SHP77 treated with DMSO at 0.1 percent for 48 hours (cell line): ENCODE measurements at places on chromosomes 7 and 10.
A peak's percentile ranks its signal among the peaks of the same experiment; 100 is the strongest.

GRCh38 chr7:157513682-157514081 lies 176.9 kb downstream of the DNAJB6 start:
- no peak for DNase-seq

DNA sequence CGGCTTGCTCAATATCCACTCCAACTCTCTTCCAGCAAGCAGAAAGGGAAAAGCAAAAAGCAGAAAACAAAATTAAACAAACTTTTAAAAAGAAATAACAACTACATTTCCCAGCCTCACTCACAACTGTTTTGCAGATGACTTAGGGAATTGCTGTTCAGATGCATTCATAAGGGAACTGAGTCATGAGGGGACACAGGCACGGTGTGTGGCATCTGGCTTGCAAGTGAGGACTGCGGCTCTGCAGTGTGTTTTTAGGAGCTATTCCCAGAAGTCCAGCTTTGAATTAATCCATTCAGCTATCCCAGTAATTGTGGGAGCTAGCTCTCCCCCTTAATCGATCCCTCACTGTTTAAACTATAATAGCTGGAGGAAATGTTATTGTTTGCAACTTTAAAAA lies 30.3 kb downstream of the PTN start:
- DNase-seq: no peak

DNA sequence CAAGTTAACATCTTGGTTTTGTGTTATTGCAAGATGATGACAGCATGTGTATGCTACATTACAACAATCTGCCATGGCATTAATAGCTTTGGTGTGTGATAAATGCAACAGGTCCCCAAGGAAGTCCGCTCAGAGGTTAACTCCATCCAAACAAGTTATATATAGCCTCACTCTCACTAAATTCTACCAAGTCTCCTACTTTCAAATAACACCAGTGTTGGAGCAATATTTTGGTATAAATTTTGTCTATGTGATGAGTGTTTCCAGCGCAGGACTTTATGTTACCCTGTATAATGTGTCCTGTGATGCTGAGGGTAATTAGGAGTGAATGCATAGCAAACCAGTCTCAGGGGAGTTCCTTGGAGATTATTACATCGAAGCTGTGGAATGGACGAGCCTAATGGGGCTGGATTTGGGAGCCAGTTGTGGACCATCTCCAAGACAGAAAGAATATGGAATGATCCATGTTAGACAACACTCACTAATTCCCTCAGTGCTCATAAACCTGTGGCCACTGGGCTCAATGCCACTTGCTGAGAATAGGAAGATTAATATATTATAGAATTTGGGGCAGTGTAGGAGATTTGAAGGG lies 127.6 kb upstream of the CXCL12 start:
- no peak for DNase-seq

DNA sequence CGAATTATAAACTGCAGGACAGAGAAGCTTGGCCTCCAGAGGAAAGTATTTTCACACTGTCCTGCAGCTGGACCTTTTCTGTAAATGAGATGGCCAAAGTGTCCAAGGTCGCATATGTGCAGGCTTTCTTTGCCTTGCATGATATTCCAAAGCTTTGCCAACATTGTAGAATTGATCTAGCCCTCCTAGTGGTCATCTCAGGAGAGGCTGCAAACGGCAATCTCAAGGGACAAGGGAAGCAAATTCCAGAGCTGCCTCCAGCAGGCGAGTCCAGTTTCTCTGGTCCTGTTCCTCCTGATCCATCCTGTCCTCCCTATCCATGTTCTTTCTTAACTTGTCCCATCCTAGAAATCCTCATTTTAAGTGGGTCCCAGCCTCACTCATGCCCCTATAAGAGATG lies 373.4 kb upstream of the PCDH15 start:
- DNase-seq: no peak

DNA sequence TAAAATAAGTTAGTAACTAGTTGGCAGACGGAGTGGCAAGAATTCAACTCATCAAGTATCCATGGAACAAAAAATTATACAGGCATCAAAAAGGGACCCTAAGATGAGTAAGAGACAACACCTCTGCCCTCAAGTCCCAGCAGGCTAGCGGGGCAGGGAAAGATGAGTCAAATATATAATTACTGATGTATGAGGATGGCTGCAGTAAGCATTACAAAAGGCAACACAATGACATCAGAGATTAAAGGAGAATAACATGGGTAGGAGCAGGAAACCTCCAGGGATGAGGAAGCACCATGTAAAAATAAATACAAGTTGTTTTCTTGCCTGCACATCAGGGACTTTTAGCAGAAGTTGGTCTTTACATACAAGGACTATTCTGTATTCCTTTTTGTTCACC lies 49.4 kb downstream of the SCRN1 start:
- DNase-seq: no peak

DNA sequence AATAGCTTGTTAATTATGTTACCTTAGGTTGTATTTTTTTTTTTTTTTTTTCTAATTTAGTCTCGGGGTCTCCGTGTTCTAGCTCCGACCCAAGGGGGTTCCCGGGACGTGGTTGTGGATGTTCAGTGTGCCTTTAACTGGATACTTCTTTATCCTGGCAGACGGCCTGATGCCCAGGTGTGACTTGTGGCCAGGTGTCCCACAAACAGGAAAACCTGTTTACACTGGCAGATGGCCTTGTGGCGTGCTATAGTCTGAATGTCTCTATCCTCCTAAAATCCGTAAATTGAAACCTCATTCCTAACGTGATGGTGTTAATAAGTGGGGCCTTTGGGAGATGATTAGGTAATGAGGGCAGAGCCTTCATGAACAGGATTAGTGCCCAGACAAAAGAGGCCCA lies 546.4 kb upstream of the C7orf33 start:
- peak; percentile 71 for DNase-seq

- no peak for DNase-seq
Observed at GRCh38 chr10:13831711-13832141, 245.0 kb downstream of the PRPF18 start.

- no peak for DNase-seq
Observed at GRCh38 chr7:4789194-4790077, 14.0 kb downstream of the AP5Z1 start.
